ENCODE measurements at places on chromosomes 4 and X.

DNA sequence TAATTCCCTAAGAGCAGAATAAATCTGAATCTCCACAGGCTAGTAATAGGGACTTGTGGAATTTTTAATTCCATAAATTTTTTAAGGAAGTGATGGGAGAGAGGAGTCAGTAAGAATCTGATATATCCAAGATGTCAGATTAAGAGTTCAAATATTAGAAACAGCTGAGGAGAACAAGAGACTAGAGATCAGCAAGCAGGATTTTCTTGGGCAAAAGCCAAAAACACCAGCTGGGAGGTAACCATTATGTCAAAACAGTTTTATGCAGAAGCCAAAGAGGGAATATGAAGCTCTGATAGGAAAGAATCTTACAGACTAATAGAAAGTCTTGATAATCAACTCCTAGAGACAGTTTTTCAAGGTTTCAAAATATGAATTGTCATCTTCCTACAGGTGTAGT is 72.2 kb upstream of the RBPJ start:
- peak; percentile 25 for DNase-seq

GRCh38 chrX:41344053-41344452 is 10.1 kb downstream of the DDX3X start:
- no peak for DNase-seq

- no peak for DNase-seq
Measured at GRCh38 chr4:124322234-124323065, 390.1 kb downstream of the ANKRD50 start.

DNA sequence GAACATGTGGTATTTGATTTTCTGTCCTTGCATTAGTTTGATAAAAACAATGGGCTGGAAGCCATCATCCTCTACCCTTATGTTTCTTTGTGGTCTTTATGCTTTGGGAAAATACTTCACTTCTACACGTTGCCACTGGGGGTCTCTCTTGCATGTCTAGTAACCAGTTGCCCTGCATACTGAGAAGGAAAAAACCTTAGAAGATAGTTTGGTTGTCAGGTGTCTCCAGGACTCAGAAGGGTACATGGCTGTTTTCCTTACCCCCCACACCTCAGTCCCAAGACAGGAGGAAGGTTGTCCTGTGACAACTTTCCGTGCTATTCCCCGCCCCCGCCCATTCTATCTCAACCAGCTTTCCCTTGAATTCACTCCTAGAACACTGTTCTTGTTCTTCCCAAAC is 62.1 kb upstream of the LANCL3 start:
- no peak for DNase-seq

DNA sequence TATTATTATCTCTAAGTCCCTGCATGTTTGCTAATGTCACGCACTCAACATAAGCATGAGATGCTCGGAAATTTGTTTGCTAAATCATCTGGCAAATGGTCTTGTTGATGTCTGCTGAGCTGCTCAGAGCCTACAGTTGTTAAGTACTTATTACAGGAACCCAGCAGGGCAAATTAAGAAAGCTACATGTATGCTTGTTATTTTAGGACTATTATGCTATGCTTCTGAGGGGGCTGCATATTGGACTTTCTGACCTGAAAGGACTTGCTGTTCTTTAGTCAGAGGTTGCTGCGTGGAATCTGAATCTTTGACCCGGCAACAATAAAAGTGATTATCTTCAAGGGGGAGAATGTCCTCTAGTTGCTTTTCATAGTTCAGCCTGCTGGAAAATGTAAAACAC is 36.3 kb upstream of the TENM3 start:
- DNase-seq, result no peak

- no peak for DNase-seq
Measured at GRCh38 chrX:136850441-136851175, 29.9 kb downstream of the RBMX start.

GRCh38 chrX:66110112-66110511 is 53.9 kb upstream of the HEPH start:
- peak; percentile 0 for DNase-seq

All from NCI-H2171 (cell line).